Activated CD4-positive, alpha-beta T cell treated with anti-CD3 and anti-CD28 coated beads, Interleukin-2, Interleukin-6, amounts not matched to agents 100 ng/mL and 50 ng/mL, durations not matched to agents 16 hours and 8 hours (primary cell): ENCODE measurements at places on chromosomes 6 and 20.

DNA sequence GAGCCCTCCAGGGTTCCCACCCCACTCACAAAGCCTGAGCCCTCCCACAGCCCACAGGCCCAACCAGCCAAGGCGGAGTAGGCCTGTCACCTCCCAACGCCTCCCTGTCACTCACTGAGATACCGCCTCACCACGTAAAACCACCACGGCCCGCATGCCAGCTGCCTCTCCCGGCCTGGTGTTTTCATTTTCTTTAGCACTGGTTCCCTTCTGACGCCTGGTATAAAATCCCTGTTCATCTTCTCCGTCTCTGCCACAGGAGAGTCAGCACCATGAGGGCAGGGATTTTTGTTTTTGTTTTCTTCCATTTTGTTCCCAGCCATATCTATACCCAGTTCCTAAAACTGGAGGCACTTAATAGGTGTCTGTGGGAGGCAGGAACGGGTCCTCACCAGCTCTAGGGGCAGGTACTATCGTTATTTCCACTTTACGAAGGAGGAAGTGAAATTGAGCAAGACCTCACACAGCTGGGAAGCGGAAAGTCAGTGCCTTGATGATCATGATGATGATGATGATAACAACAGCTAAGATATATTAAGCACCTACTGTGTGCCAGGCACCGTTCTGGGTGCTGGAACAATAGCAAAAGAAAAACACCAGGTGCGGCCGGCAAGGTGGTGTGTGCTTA is 58.6 kb downstream of the SNAI1 start:
- no peak for DNase-seq

DNA sequence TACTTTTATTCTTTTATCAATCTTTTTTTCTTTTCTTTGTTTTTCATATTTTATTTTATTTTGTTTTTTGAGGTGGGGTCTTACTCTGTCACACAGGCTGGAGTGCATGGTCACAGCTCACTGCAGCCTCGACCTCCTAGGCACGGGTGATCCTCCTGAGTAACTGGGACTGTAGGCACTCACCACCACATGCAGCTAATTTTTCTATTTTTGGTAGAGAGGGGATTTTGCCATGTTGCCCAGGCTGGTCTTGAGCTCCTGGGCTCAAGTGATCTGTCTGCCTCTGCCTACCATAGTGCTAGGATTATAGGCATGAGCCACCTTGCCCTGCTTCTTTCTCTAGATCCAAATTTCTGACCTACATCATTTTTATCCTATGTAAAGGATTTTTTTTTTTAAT is 153.2 kb downstream of the CDKAL1 start:
- DNase-seq, result no peak

DNA sequence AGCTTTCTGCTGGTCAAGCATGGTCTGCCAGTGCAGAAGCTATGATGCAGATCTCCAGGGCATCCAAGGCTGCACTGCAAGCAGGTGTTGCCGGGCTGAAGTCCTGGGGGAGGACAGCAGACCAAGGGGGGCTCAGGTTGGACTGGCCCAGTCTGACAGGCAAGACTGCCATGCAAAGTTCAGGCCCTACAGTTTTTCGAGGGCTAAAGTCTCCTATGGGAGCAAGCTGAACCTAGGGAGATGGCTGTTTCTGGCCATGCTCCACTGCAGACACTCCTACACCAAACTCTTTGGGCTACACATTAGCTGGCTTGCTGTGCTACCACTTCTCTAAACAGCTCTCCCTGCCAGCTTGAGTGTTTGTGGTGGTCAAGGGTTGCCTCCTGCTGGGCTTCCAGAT is 130.0 kb upstream of the SYNCRIP start:
- DNase-seq, result no peak

GRCh38 chr6:705047-705446 is 12.1 kb upstream of the EXOC2 start:
- no peak for DNase-seq

DNA sequence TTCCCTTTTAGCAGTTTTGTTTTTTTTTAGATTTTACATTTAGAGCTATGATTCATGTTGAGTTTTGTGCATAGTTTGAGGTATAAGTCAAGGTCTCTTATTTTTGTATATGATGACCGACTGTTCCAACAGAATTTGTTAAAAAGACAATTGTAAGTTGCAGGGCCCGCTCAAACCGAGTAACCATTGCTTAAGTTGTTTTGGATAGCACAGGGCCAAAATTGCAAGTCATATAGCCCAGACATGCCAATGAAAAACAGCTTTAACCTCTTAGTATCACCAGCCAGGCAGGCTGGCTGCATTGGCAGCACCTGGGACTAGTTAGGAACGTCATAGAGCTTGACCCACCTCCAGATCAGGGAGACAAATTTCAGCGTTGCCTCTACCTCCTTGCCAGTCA is 47.3 kb downstream of the PFDN4 start:
- DNase-seq, result no peak

- no peak for DNase-seq
Observed at GRCh38 chr6:170073846-170074245, 217.0 kb downstream of the DLL1 start.

DNA sequence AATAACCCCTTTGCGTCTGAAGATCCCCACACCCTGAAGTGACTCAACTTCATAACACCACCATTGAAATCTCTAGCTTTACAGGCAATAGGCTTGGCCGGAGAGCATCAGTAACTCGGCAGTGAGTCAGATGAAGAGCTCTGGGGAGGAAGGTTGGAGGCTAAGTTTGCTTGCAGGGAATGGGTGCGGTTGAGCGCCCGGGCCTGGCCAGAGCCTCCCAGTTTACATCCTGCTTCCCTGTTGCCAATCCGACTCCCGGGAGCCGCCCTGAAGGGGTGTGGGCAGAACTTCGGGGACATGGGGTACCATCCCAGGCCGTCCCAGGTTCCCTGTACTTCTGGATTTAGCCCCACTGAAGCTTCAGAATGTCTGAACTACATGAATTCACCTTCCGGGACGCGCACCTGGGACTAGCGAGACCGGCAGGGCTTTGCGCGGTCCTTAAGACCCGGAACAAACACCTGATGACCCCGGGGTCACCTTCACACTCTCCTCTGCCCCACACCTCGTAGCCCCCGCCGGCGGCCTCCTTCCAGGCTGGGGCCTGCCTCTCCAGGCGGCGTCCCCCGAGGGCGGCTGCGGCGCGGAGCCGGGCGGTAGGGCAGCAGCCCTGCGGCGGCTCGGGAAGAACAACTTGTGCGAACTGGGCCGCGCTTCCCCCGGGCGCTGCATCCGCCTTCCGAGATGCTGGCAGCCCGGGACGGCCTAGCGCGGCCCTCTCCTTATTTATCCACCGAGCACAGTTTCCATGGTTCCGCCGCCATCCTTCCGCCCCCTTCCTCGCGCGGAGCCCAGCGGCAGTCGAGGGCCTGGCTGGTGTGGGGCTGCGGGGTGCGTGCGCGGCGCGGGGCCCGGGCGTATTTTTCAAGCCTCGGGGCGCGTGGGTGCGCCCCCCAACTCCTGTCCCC is 56.6 kb upstream of the RREB1 start:
- peak; percentile 15 for DNase-seq

- DNase-seq, result no peak
Observed at GRCh38 chr6:51303338-51303737, 484.7 kb downstream of the TFAP2B start.

DNA sequence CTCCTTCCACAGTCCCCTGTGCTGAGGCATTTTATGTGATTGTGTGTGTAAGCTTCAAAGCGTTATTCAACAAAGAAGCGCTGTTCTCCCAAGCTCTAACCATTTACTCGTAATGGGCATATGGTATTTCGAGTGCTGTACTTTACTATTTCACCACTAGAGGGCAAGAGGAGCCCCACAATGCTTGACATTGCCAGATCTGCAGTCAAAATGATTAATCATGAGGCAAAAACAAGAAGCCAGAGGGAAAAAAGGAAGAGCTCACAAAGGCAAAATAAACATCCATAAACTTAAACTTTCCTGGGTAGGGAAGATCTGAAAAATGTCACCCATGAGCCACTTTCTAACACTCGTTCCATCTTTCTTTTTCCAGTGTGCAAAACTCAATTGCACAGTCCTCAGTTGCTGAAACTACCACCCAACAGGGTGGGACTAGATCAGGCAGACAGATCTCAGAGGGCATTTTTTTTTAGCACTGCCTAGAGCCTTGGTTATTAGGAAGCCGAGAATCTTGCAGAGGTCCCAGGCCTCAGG is 215.0 kb upstream of the PLCB4 start:
- DNase-seq, result peak; percentile 58

GRCh38 chr6:4420160-4420865 is 284.9 kb upstream of the ECI2 start:
- no peak for DNase-seq

- DNase-seq, result no peak
Observed at GRCh38 chr20:46251211-46251673, 57.1 kb downstream of the CDH22 start.
